Activated naive CD4-positive, alpha-beta T cell treated with anti-CD3 and anti-CD28 coated beads for 36 hours (primary cell): ENCODE measurements at places on chromosomes 11 and 22. TPM values are rescaled to one million over a fixed set of nuclear protein-coding genes. Genes with fewer than 3 reads are reported as not detected.

GRCh38 chr11:27108809-27109208, 68.2 kb downstream of the BBOX1 start:
- DNase-seq: no peak

DNA sequence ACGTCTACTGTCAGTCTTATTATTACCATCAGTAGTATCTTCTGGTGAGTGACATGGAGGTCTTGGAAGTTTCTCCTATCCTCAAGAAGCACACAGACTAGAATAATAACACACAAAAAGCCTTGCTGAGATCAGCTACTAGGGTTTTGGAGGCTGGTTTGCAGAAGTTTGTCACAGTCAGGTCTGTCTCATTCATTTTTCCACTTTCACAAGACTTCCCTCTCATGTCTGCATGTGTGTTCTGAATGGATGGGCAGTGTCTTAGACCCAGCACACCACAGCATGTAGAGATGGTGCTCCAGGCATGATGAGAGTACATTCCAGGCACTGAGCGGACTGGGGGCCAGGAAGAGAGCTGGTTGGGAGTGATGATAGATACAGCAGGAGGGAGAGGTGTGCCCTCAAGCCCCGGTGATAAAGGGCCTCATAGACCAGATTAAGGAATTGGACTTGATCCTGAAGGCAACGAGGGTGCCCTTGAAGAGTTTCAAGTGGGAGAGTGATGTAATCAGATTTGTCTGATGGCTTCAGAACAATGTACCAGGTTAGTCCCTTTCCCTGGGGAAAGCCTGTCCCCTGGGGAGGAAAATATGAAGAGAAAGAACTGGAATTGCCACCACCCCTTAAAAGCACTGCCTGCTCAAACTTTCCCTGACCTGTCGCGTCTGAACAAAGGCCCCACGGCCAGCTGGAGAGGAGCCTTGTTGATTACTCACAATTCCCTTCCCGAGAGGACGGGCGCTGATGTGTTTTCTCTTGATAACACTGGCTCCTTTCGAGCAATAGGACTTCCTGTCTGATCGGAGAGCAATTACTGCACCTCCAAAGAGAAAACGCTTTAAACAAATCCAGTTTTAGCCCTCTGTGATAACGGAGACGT, 45.1 kb upstream of the LMO2 start:
- no peak for DNase-seq

GRCh38 chr11:134040386-134041302, 28.2 kb upstream of the JAM3 start:
- no peak for DNase-seq

- peak; percentile 82 for DNase-seq
Measured at GRCh38 chr11:17298302-17298701, 21.8 kb downstream of the NUCB2 start.

The MMP3 gene
- not detected for total RNA-seq

DNA sequence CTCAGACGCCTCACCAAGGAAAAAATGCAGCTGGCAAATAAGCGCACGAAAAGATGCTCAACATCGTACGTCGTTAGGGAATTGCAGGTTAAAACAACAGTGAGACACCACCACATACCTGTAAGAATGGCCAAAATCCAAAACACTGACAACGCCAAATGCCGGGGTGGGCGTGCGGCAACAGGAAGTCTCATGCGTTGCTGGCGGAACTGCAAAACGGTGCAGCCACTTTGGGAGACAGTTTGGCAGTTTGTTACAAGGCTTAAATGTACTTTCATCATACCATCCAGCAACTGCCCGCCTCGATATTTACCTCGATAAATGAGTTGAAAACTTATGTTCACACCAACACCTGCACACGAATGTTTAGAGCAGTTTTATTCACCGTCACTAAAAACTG, 7.5 kb upstream of the CTSD start:
- DNase-seq: no peak

- no peak for DNase-seq
Measured at GRCh38 chr11:46039990-46040389, 81.3 kb downstream of the PHF21A start.

The PKDREJ gene
- not detected for total RNA-seq

GRCh38 chr11:89205378-89205777, 27.7 kb downstream of the TYR start:
- no peak for DNase-seq

GRCh38 chr11:120599816-120600420, 88.4 kb downstream of the GRIK4 start:
- DNase-seq: no peak

GRCh38 chr11:75583718-75584658, 21.9 kb downstream of the SERPINH1 start:
- peak; percentile 32 for DNase-seq

- no peak for DNase-seq
Measured at GRCh38 chr11:86459682-86460460, 85.2 kb downstream of the CCDC81 start.

DNA sequence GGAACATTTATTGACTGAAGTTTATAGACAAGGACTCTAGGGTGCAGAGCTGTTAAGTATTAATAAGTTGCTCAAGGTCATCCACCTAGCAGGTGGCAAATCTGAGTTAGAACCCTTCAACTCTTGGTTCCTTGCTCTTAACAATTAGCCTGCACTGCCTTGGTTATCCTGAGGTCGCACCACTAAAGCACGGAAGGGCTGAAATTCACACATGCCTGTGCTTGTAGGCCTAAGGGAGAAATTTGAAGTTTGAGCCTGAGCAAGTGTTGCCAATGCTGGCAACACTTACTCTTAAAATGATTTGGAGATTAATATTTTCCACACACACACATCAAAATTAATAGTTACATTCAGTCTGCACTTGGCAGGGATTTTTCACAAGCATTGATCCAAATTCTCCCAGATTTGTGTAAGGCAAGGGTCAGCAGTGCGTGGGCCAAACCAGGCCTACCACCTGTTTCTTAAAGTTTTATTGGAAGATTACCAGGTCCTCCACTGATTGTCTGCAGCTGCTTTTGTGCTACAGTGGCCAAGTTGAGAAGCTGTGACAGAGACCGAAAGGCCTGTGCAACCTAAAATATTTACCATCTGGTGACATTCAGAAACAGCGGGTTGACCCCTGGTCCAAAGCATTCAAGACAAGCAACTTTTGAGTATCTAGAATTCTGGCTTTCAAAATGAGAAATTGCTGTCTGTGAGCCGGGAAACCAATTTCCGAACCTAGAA, 16.3 kb downstream of the APOL5 start:
- no peak for DNase-seq

DNA sequence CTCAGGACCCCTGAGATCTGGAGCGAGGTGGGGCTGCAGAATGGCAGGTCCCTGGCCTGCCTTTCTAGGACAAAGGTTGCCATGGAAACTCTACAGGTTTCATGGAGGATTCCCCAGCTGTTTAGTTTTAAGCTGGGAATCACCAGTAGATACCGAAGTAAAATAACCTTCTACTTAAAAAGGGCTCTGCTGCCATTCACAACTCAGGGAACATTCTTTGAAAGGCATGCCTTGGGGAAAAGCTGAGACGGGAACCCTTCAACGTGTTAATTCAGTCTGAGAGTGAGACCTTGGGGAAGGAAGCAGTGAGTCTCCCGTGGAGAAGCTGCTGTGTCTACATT, 493.3 kb downstream of the BRD1 start:
- no peak for DNase-seq

The PSMC3 gene
- total RNA-seq: 129 TPM

DNA sequence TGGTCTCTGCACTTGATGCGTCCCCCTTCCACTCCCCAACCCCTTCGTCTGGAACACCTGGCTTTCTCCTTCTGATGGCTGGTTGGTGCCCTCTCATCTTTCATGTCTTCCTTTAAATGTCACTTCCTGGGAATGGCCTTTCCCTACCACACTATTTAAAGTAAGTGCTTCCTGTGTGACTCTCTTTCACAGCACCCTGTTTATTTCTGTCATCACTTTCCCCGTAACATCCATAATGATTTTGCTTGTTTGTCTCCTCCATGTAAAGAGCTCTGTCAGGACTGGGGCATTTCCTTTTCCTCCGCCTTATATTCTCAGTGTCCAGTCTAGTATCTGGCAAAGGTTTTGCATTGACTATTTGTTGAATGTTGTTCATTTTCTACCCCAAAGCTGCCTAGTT, 143.0 kb downstream of the DBX1 start:
- DNase-seq: no peak

GRCh38 chr22:50296658-50297490, 10.6 kb downstream of the PLXNB2 start:
- DNase-seq: no peak

DNA sequence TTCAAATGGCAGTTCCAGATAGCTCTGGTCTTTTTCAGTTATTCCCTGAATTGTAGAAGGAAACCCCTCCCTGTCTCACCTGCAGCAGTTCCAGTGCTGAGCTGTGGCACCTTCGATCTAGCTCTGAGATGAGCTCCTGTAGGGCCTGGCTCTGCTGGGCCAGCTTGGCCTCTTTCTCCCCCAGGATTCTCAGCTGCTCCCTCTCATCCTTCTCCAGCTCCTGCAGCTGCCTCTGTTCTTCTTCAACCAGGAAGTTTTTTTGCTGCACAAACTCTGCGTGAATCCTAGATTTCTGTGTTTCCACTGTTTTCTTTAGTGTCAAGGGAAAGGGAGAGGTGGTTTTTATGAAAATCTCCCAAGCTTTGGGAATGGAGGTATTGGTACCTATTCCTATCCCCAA, 5.3 kb downstream of the TRIM21 start:
- no peak for DNase-seq

The PANX3 gene
- not detected for total RNA-seq

DNA sequence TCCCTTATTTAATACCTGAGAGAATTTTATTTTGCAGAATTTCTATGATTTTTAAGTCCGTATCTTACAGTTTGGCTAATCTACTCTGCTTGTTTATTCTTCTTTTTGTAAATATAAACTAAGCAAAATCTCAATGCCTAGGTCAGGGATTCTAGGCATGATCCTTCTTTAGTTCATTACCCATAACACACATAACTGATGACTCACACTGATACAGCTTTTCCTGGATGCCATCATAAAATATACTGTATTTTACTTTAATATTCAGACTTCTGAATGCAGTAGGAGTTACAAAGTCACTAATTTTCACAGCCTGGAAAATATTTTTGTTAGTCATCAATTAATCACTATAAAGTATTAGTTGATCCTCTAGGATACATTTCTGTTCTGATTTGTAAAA, 898.2 kb upstream of the RAG2 start:
- DNase-seq: no peak

GRCh38 chr11:132298357-132298756, 927.9 kb downstream of the NTM start:
- DNase-seq: no peak

The RFPL1 gene
- not detected for total RNA-seq

DNA sequence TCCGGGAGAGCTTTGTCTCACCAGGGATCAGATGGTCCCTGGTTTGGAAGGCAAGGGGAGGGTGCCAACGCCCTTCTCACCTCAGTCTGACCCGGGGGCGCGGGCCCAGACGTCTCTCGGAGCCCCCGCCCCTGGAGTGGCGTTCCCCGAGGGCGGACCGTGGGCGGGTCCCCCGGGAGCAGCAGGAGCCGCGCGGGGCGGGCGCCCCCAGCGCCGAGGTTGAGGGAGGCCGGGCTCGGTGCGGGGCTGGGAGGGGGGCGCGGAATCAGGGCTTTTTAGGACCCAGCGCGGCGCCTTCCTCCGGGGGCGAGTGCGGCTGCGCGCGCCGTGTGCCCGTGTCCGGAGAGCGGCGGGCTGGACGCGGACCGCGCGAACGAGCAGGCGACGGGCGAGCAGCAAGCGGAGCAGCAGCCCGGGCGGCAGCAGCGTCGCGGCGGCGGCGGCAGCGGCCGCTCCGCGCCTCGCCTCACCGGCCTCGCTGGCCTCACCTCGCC, at the start of gene KCNC1:
Gene KCNC1, plus strand, starts transcription at position 364 of the 494 bp plus-strand sequence. CDS start 1,222 bp downstream, outside the sequence.
- no peak for DNase-seq

GRCh38 chr11:75547177-75547576, 14.9 kb upstream of the SERPINH1 start:
- DNase-seq: no peak

The PAX6 gene
- 1.5 TPM for total RNA-seq

DNA sequence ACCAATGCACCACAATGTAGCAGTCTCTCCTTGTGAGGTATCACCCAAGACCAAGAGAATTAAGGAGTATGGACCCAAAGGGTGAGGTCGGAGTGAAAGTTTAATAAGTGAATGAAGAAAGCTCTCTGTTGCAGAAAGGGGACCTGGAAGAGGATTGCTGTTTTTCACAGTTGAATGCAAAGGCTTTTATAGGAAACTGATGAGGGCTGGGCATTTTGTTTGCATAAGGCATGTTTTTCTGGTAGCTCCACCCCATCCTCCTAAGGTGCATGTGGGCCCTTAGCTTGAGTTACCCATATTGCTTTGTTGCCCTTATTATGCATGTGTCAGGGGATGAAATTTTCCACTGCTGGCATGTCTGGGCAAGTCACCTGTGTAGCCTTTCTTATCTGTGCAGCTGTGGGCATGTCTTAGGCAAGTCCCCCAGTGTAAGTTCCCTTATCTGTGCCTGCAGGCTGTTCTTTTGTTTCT, 64.7 kb downstream of the BDNF start:
- no peak for DNase-seq

The RTN4RL2 gene
- total RNA-seq: 0.74 TPM

- DNase-seq: no peak
Measured at GRCh38 chr11:12238420-12238819, 128.0 kb downstream of the MICAL2 start.

DNA sequence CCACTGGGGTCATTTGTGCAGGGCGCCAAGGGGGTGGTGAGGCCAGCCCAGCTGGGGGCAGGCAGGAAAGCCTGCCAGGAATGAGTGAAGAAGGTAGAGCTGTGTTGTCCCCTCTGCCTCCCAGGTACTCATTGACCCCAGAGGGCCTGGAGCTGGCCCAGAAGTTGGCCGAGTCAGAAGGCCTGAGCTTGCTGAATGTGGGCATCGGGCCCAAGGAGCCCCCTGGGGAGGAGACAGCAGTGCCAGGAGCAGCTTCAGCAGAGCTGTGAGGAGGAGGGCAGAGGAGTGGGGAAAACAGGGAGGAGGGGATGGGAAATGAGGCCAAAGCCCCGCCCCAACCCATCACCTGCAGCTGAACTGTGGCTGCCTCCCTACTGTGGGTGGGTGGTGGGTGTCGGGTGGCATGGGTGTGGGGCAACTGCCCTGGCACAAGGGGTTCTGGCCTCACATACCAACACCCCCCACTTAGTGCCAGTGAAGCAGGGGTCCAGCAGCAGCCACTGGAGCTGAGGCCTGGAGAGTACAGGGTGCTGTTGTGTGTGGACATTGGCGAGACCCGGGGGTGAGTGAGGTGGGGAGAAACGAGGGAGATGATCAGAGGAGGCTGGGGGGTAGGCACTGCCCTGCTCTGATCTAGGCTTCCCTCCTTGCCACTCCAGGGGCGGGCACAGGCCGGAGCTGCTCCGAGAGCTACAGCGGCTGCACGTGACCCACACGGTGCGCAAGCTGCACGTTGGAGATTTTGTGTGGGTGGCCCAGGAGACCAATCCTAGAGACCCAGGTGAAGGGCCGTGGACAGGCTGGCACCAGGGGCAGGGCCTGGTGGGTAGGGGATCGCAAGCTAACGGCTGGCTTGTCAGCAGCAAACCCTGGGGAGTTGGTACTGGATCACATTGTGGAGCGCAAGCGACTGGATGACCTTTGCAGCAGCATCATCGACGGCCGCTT, 3.0 kb downstream of the MUS81 start:
- peak; percentile 3 for DNase-seq

- DNase-seq: no peak
Measured at GRCh38 chr11:108838792-108839105, 173.9 kb downstream of the DDX10 start.

GRCh38 chr11:130522284-130522961, 74.0 kb downstream of the ADAMTS15 start:
- DNase-seq: no peak
